Renal cortex interstitium (tissue), 15 donors: ENCODE measurements at places on chromosomes 2 and 18. TPM values are rescaled to one million over a fixed set of nuclear protein-coding genes. Genes with fewer than 3 reads are reported as not detected.

DNA sequence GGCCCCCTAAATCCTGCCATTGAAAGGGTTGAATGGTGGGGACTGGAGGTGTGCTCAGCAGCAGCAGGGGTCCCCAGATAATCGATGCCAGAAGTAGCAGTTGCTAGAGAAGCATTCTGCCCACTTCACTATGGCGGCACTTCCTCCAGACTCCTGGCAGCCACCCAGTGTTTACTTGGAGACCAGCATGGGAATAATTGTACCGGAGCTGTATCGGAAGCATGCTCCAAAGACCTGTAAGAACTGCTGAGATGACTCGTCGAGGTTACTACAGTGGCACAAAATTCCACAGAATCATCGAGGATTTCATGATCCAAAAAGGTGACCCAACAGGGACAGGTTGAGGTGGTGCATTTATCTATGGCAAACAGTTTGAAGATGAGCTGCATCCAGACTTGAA, 11.0 kb upstream of the GAREM2 start:
- no peak for DNase-seq

DNA sequence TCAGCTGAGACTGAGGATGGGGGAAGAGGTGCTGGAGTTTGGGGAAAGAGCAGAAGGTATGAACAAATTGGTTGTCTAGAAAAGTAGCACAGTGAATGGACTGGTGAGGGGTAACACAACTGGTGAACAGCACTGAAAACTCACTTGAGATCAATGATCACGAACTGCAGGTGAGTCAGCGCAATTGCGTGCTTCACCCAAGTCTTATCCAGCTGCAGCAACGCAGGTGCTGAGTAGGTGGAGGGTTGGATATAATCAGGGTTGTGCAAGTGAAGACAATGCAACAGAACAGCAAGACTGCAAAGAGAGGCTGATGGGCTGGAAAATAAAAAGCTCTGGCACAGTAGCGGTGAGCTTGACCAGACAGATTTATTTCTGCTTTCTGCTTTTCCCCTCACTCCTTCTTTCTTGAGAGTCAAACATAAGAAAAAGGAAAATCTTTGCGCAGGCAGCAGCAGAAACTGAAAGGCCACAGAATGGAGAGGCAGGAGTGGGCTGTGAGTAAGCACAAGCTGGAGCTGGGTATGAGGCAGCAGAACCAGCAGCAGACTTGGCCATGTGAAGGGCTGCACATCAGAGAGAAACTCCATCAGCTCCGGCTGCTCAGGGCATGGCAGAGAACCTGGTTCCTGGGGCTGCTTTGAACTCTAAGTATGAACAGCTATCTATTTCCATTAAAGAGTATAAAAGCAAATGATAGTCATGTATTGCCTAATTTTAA, 99.4 kb upstream of the ARL5A start:
- no peak for DNase-seq

- no peak for DNase-seq
Measured at GRCh38 chr18:34773378-34773777, 63.3 kb downstream of the DTNA start.

DNA sequence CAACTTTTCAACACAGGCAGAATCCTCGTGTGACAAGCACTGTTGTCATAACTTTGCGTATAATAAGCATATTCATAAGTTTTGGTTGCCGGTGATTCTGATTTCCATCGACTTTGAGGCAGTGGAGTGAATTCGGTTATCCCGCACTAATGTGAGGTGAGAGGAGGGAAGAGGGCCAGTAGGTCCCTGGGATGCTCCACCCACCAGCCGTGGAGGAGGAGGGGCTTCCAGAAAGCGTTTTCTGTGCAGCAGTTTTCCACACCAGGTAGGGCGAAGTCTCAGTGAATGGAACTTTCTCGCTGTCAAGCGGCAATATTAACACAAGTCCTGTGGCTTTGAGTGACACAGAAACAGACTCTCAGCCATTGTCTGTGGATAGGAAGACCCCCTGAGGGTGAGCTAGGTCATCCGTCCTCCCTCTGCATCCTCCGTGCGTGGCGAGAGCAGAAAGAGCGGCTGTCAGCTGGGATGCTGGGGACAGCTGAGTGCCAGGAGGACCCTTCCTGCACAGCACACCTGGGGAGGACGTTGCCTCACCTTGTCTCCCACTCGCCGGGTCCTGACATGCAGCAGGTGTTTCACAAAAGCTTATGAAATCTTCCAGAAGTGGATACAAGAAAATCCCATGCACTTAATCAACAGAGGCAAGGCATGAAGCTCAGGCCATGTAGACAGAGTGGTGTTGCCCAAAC, 67.5 kb downstream of the DCDC2C start:
- no peak for DNase-seq

DNA sequence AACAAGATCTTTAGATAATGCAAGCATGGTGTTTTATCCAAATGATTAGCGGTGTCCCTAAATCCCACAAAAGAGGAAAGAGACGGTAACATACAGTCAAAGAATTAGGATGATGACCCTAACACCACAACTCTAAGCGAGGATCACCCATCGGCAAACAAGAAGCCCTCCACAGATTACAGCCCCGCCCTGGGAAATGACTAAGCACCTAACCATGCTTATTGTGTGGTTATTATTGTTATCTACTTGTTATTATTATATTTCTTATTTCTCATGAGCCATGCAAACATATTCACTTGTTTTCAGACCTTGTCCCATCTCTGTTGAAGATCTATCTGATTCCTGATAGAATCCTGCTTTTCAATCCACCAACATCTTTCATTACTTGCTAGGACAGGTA, 651.3 kb downstream of the NYAP2 start:
- no peak for DNase-seq

GRCh38 chr2:181466661-181467576, 9.7 kb downstream of the ITGA4 start:
- DNase-seq = no peak

- no peak for DNase-seq
Measured at GRCh38 chr18:36576339-36576738, 252.5 kb downstream of the TPGS2 start.

Gene IWS1
- 72.0 TPM for polyA plus RNA-seq

Gene LDLRAD4
- 10.9 TPM for polyA plus RNA-seq

Gene DLX1
- polyA plus RNA-seq = 0.29 TPM

Gene IL36RN
- not detected for polyA plus RNA-seq

Gene NLRC4
- polyA plus RNA-seq = 0.92 TPM
